ENCODE measurements at places on chromosomes 3 and 15.

DNA sequence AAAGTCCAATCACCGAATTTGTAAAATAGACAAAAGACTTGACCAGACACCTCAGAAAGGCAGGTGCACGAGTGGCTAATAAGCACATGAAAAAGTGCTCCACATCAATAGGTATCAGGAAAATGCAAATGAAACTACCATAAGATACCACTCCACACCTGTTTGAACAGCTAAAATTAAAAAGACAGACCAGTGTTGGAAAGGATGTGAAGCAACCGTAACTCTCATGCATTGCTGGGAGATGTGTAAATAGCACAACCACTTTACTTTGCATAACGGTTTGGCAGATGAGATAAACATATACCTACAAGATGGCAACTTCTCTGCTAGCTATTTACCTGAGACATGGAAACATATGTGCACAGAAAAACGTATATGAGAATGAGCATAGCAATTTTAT, 56.9 kb downstream of the CADPS start:
- DNase-seq: no peak

DNA sequence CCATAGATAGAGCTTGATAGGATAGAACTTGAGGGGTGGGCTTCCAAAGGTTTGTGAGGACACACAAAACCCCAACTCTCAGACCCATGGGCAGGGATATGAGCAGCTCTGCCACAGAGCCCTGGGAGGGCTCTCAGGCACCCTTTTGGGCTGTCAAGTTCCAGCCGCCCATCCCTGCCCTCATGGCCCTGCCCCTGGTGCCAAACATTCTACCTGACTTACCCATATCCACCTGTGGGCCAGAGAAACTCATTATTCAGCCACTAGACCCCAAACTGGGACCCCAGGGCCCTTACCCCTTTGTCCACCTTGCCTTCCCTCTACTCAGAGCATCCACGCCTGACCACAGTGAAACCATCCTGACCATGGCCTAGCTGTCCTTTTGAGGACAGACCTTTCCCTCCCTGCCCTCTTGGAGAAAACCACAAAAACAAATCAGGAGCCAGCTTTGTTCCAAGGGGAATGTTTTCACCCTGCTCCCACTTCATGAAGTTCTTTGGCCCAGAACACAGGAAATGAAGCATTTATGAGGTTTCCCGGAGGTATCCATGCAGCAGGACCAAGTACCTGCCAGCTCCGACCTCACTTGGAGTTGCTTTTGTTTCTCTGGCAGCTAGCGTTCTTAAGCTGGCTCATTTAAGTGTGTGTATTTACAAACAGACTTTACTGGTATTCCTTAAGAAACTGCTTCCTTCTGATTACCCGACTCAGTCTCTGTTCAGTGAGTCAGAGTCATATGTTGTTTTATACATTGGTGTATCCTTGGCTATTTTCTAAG, 34.2 kb upstream of the GALNT15 start:
- DNase-seq: no peak

DNA sequence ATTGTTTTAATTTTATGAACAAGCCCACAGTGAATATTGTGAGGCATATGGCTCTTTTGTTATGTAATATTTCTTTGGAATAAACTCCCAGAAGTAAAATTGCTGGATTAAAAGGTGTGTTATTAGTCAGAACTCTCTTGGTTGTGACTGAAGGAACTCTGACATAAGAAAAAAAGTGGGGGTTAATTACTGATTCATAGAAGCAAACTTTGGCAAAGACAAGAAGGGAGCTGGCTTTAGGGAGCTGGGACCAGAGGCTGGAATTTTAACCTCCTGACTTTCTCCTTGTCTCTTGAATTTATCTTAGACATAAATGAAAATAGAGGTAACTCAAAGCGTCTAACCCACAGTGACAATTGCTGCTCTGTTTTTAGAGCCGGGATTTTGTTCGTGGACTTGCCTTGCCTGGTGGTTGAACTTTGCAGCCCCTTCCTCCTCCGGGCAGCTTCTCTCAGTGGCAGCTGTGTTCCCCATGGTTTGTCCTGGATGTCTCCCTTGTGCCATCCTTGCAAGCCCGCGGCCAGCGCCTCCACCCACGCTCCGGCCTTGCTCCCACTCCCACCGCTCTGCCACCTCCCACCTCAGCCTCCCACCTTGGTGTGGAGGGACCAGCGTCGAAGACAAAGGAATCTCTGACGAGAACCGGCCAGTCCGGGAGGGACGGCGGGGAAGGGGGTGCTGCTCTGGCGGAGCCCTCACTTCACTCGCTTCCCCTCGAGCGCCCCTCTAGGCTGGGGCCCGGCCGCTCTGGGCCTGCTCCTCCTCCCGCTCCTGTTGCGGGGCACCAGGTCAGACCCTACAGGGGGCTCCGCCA, 28.0 kb downstream of the ARHGAP31 start:
- peak; percentile 54 for DNase-seq

DNA sequence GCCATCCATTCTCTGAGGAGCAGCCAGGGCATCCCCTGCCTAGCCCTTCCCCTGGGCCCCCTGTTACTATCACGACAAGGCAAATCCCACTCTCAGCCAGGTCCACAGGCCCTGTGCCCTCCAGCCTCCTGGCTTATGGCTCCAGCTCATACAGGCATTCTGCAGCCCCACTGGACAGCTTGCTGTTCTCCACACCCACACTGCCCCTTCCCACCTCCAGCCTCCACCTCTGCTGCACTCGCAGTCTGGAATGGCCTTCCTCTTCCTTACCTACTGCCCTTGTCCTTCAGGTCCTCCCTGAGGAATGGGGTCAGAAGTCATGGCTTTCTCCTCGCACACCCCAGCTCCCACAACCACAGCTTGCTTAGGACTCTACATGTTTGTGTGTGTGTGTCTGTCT, 40.4 kb downstream of the CCDC33 start:
- DNase-seq: no peak

- DNase-seq: no peak
Observed at GRCh38 chr15:74193299-74193718, 9.3 kb downstream of the STRA6 start.

- DNase-seq: no peak
Observed at GRCh38 chr3:13352621-13353131, 67.4 kb downstream of the NUP210 start.

- DNase-seq: no peak
Observed at GRCh38 chr3:128068156-128068620, 16.0 kb downstream of the SEC61A1 start.

GRCh38 chr3:136069933-136070332, 104.4 kb downstream of the PPP2R3A start:
- no peak for DNase-seq

GRCh38 chr15:64398575-64398974, 10.9 kb downstream of the TRIP4 start:
- DNase-seq: no peak

- DNase-seq: no peak
Observed at GRCh38 chr3:93923006-93923405, 50.7 kb downstream of the PROS1 start.

DNA sequence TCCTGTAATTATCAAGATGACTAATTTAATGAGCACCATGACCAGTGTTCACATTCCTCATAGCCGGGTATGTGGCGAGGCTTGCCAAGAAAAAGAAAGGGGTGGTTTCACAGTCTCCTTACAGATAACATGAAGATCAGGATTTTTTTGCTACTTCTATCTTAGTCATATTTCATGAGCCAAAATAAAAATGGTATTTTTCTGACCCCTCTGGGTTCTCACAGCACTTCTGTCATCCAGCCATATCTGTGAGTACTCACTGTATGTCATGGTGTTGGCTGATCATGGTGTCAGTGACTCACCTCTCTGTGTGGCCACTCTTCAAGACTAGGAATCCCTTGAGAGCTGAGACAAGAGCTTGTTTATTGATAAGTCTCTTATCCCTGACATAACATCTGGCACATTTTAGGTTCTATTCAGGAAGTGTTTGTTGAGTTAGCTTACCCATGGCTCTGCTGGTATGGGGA, 130.5 kb upstream of the LMCD1 start:
- DNase-seq: peak; percentile 13

DNA sequence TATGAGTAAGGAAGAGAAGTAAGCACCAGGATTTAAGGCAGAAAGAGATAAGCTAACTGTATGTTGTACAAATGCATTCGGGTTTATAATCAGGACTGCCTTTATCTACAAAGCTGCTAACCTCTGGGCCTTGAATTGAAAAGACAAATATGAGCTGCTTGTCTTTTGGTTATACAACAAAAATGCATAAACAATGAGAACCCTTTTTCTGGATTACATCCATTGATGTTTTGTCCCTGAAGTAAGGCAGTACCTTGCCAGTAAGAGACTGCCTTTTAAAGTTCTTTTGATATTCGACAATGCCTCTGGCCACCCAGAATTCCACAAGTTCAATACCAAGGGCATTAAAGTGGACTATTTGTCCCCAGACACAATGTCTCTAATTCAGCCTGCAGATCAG, 280.7 kb downstream of the ZNF621 start:
- no peak for DNase-seq

DNA sequence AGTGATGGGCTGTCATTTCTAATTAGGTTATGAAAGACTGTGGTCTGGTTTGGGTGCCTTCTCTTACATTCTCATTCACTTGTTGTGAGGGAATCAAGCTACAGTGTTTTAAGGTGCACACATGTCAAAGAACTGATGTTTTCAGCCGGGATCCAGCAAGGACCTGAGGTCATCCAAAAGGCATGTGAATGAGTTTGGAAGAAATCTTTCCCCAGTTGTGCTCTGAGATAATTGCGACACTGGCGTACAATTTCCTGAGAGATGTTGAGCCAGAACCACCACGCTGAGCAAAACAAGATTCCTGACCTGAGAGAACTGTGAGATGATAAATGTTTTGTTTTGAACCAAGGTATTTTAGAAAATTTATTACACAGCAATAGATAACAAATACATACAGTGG, 295.3 kb upstream of the SLITRK3 start:
- no peak for DNase-seq

DNA sequence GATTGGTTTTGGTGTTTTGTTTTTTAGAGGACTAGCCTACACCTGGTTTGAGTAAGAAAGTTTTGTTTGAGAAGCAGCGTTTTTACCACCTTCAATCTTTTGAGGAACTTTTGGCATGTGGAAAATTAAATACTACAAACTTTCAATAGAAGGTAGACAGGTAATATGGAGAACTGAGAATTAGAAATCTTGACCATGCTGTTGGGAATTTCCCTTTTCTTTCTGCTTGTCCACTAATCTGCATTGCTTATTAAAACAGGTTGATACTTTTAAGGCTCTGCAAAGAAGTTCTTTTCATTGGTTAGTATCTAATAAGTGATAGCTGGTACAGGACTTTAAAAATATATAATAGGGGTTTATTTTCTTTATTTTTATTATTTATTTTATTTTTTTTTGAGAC, 31.9 kb downstream of the UBE2E1 start:
- DNase-seq: no peak

DNA sequence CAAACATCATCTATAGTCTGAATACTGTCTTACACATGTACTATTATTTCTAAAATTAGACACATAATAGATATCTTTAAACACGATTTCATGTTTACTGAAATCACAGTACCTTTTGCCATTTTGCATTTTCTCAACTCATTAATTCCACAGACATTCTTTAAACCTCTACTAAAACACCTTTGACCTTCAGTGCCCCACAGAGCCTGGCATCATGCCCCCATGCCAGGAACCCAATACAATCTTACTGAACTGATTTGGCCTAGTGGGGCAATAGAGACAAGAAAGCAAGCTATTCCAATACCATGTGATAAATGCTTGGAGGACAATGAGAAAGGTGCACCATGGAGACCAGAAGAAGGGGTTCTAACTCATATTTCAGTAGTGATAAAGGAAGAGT, 19.3 kb upstream of the GUCA1C start:
- no peak for DNase-seq

DNA sequence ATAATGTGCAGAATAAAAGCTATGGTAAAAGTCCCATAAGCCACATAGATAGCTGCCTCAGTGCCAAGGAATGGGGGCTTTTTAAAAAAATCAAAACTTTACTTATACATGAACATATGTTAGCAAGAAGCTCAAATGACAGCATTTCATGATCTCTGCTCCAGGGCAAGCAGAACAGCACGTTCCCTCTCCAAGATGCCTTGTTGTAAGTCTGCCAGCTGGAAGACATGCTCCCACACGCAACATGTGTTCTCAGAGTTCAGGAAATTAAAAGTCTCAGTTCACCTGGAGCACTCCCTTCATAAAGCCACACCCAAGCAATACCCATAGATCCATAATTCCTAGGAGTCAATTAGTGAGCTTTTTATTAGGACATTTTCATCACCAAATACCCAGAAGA, 52.2 kb downstream of the ABI3BP start:
- peak; percentile 84 for DNase-seq

DNA sequence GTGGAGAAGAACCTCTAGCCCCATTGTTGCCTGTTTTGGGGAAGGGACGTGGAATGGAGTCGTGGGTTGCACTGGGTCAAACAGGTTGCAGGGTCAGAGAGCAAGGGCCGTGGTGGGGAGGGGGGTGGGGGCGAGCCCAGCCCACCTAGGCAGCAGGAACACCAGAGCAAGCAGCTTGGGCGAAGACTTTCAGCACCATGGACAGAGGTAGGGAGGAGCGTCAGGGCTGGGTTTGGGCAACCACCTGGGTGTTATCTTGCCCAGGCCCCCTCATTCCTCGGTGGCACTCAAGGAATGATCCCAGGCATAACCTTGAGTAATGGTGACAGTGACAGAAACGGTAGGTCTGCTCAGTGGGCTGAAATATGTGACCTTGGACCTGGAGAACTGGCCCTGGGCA, 45.9 kb upstream of the TMEM115 start:
- DNase-seq: no peak

GRCh38 chr15:64903326-64903950, 8.3 kb upstream of the ANKDD1A start:
- DNase-seq: no peak

- DNase-seq: no peak
Observed at GRCh38 chr3:13890377-13891016, 10.6 kb upstream of the WNT7A start.

DNA sequence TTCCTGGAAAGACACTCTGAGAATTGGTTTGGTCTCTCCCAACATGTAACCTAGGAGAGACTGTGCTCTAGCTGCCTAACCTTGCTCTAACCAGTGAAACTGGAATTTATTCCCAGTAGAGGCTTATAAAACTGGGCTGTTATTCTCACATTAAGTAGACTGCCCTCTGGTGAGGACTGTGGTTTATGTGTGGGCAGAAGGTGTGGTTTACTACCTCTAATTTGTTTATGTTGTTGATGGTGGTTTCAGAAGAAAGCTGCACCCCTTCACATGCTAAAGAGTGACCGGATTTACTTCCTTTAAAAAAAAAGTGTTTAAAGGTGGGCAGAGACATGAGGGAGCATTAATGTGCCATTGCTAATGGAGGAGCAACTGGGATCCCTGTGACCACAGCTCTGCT, 273.2 kb downstream of the MECOM start:
- DNase-seq: no peak

GRCh38 chr3:122183893-122184590, 574 bp downstream of the CASR start:
- no peak for DNase-seq
